ENCODE measurements at places on chromosomes 1 and 21.

- peak; percentile 85 for DNase-seq
Observed at GRCh38 chr1:178172939-178173338, 79.0 kb downstream of the RASAL2 start.

- DNase-seq: peak; percentile 95
Observed at GRCh38 chr1:24294716-24295371, 24.3 kb upstream of the GRHL3 start.

DNA sequence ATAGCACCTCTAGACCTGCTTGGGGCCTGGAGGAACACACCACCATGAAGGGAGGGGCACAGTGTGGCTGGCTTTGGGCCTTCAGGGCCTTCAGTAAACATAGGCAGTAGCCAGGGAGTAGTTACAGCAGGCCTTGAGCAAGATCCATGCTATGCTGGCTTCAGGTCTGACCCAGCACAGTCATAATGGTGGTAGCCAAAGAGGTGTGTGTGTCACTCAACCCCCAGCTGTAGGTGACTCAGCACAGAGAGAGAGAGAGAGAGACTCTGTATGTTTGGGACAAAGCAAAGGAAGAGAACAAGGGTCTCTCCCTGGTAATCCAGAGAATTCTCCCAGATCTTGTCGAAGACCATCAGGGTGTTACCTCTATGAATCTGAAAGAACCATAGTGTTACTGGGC, 250.5 kb upstream of the PKN2 start:
- DNase-seq: no peak

- no peak for DNase-seq
Observed at GRCh38 chr1:3076363-3076740, 7.3 kb downstream of the PRDM16 start.

DNA sequence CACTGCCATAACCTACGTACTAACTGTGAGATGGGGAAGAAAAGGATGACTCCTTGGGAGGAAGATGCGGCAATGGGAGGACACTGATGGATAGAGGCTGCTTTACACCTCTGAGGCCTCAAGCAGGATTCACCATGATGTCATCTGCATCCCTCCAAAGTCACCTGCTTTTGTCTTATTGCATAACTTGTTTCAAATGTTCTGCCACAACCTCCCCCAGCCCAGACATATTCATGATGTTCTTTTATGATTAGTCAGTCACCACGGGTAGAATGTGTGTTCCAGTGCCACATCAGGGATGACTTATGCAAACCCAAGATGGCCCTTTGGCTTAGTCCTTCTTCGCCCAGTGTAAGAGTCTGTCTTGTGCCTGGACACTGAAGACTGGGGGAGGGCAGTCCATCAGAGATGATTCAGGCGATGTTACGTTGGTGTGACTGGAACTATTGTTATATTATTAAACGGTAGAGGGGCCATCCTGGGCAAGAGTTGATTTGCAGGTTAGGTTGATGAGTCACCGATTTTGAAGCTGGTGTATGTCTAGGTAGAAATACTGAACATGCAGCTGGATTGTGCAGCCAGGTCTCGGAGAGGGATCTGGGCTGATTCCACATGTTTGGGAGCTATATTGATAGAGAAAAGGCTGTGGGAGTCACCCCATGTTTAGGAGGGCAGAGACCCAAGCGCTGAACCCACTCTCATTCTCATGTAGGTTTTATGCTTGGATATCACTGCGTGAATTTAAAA, 32.6 kb downstream of the RYR2 start:
- DNase-seq: no peak

- DNase-seq: no peak
Observed at GRCh38 chr1:167947733-167948132, 10.9 kb upstream of the MPC2 start.

DNA sequence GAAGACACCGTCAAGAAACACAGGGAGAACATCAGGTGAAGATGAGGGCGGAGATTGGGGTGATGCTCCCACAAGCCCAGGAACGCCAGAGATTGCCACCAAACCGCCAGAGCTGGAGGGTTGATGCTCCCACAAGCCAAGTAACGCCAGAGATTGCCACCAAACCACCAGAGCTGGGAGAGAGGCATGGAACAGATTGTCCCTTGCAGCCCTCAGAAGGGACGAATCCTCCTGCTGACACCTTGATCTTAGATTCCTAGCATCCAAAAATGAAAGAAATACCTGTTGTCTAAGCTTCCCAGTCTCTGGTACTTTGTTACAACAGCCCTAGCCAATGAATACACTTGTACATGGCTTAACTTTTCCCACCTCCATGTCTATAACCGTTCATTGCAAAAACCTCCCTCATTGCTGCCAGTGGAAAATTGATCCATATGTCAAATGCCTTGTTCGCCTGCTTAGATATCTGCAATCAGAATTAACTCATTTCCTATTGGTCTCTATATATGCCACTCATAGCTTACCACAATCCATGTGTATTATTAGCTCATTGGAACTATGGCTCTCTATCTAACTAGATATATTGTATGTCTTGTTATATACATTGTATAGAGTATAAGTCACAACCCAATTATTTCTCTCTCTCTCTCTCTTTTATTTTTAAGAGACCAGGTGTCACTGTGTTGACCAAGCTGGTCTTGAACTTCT, 127.4 kb downstream of the ADSS2 start:
- no peak for DNase-seq
